Vagina (tissue), 2 donors: ENCODE measurements at places on chromosomes 5 and 9.

DNA sequence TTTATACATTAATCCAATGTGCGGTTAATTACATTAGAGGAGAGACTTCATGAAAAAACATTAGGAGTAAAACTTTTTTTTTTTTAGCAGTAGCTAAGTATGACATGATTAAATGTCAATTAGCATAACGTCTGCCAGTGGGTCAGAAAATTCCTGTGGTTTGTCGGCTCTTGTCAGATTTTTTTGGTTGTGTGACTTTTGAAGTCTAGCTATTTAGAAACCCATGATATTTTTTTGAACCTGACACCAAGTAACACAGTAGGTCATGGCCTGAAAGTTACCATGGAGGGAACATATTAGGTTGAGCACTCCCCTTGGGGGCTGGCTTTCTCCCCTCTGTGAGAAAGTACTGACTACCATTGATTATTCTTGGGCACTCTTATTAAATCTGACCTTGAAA, 84.8 kb upstream of the ALDH1A1 start:
- peak overlapping the region; percentile 77 for H3K27ac ChIP-seq
- DNase-seq: no peak
- no peaks in the 10 kb centered on the region for H3K36me3 ChIP-seq
- H3K4me3 ChIP-seq: no peak overlapping the region
- no peaks in the 10 kb centered on the region for H3K27me3 ChIP-seq

DNA sequence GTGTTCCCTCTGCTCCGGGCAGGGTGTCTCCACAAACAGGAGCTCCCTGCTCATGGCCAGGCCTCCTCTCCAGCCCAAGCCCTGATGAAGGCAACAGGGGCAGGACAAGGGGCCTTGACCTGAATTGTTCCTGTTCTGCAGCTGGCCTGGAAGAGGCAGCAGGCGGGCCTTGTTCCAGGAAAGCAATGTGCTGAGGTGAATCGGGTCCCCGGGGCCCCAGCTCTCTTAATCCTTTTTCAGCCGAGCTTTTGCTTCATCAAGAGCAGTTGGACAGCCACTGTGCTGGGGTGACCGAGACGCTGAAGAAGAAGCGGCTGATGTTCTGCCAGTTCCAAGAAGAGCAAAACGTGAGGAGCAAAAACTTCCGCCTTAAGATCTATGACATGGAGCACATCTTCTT, 41.4 kb downstream of the CCDC180 start:
- H3K27ac ChIP-seq: no peak overlapping the region
- H3K27me3 ChIP-seq: no peaks in the 10 kb centered on the region
- H3K36me3 ChIP-seq: no peaks in the 10 kb centered on the region
- no peaks in the 10 kb centered on the region for H3K4me1 ChIP-seq

DNA sequence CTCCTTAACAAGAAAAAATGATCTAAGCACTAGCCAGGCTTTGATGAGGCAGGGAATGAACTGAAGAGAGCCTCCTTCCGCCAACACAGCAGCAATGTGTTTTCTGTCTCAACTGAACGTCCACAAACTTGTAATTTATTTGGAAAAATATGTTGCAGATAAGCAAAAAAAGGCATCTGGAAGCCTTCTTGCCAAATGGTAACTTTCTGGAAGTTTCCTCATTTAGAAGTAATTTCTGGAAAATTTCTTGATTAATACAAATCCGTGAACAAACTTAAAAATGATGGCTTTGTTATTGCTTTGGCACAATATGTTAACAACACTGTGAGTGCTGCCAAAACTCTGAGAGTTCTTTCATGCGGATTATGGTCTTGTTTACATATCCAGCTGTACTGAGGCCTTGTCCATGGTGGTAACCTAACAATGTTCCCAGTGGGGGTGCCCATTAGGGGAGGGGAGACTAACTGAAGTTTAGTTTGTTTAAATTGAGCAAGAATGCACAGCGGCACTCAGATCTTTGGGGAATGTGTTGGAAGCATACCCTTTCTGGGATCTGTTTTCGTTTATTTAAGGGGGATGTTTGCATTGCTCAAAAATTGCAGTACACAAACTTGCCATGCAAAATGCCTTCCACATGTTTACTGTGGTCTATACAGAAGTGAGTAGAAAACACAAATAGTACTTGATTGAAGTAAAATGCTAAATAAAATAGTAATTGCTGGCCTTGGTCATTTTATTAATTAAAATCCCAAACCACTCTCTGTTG, 334.7 kb downstream of the NR2F1-AS1 start:
- H3K4me1 ChIP-seq: peaks cover 21% of the 10 kb centered on the region
- H3K36me3 ChIP-seq: no peaks in the 10 kb centered on the region
- H3K27me3 ChIP-seq: no peaks in the 10 kb centered on the region
- peak overlapping the region; percentile 58 for H3K27ac ChIP-seq
- no peak overlapping the region for H3K4me3 ChIP-seq

DNA sequence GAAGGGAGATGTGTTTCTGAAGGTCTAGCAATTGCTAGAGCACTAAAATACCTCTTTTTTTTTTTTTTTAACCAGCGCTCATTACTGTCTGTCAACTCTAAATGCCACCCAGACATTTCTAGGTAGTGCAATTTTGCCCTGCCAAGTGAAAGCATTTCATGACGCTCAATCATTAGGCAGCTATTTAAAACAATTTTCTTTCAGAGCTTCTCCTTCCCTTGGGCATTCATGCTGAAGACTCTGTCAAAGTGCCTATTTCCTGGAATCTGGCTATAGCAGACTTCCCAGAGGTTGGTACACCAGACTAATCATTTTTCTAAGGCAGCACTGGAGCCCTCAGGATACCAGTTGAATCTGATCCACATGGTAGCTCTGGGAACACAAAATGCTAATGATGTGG, 97.0 kb upstream of the ANKRD55 start:
- H3K27ac ChIP-seq: no peak overlapping the region
- H3K36me3 ChIP-seq: no peaks in the 10 kb centered on the region
- no peaks in the 10 kb centered on the region for H3K27me3 ChIP-seq
- no peak overlapping the region for H3K4me3 ChIP-seq
- DNase-seq: no peak

DNA sequence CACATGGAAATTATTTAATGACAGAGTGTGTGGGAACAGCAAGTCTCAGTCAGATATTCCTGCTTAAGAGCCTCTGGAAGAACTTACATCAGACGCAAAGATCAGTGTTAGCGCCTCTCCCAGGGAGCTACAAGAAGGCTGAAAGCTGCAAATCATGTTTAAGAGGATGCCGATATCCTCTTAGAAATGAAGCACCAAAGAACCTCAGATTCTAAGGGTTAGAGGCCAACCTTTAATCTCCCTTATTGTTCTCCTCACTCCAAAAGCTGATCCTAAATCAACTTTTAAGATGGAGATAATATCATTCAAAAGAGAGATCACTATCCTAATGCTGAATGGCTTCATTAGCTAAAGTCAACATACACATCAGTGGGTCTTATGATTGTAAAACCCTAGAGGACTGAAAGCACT, 160.6 kb downstream of the NFIB start:
- no peaks in the 10 kb centered on the region for H3K27me3 ChIP-seq
- H3K36me3 ChIP-seq: no peaks in the 10 kb centered on the region
- no peak overlapping the region for H3K27ac ChIP-seq
- DNase-seq: no peak
- peaks cover 19% of the 10 kb centered on the region for H3K4me1 ChIP-seq

- no peak for DNase-seq
- H3K4me3 ChIP-seq: no peak overlapping the region
- H3K27me3 ChIP-seq: no peaks in the 10 kb centered on the region
Measured at GRCh38 chr5:116154252-116154651, 69.4 kb downstream of the COMMD10 start.

DNA sequence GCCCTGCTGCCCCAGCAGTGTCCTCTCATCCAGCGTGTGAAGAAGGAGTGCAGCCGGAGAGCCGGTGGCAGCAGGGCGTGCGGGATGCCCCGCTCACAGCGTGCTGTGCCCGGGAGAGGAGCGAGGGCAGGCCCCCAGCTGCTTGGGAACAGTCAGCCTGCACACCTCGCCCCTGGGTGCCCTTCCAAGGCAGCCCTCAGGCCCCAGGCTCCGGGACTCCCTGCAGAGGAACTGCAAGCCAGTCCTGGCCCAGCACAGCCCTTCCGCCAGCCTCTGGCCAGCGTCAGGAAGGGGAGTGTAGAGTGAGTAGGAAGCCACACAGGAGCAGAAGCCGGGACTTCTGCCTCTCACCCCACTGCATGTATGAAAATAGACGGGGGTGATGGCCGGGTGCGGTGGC, 43.5 kb downstream of the ADAMTS2 start:
- peak overlapping the region; percentile 72 for H3K27ac ChIP-seq
- no peak overlapping the region for H3K4me3 ChIP-seq
- H3K27me3 ChIP-seq: no peaks in the 10 kb centered on the region
- H3K4me1 ChIP-seq: peaks cover 58% of the 10 kb centered on the region
- no peaks in the 10 kb centered on the region for H3K36me3 ChIP-seq

DNA sequence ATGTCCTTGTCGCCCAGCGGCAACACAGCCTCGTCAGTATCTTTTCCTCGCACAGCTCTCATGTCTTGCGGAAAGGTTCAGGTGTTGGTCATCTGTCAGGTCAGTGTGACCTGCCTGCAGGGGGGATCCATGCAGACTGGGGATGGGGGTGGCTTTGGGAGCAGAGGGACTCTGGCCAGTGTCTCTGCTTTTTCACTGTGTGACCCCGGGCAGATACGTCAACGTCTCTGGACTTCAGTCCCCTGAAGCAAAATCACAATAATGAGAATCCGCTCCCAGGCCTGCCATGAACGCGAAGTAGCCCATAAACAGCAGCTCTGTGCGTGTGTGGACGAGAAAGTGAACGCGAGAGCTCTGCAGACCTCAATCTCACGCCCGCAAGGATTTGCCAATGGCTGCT, 75.7 kb upstream of the FCN1 start:
- no peak overlapping the region for H3K27ac ChIP-seq
- H3K36me3 ChIP-seq: no peaks in the 10 kb centered on the region
- no peaks in the 10 kb centered on the region for H3K27me3 ChIP-seq
- H3K4me1 ChIP-seq: no peaks in the 10 kb centered on the region
- H3K4me3 ChIP-seq: no peak overlapping the region

GRCh38 chr9:110538647-110539041, 40.9 kb downstream of the SVEP1 start:
- DNase-seq: no peak
- no peak overlapping the region for H3K4me3 ChIP-seq
- no peaks in the 10 kb centered on the region for H3K27me3 ChIP-seq
- H3K4me1 ChIP-seq: peaks cover 9% of the 10 kb centered on the region
